Esophagus mucosa (tissue), 1 donor: ENCODE measurements at places on chromosomes 2 and 18.
A peak's percentile ranks its signal among the peaks of the same experiment; 100 is the strongest.

GRCh38 chr18:12373771-12374116, 3.3 kb downstream of the AFG3L2 start:
- ATAC-seq, result no peak

DNA sequence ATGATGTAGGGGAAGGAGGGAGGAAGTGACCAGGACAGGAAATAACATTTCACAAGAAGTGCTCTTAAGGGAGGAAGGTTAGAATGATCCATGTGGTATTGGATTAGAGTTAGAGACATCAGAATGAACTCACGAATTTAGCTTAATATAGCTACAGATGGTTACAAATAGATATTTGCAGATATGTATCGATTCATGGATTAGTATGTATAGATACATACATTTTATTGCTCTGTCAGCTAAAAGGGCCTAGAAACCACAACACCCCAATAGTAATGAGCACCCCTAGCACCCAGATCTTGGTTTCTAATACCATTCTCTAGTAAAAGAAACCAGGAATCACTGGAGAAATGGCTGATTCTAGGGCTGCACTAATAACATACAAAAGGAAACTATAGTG, 59.6 kb upstream of the LTBP1 start:
- no peak for ATAC-seq

- ATAC-seq, result peak; percentile 68
Observed at GRCh38 chr2:10289891-10290290, 12.8 kb upstream of the HPCAL1 start.

- no peak for ATAC-seq
Observed at GRCh38 chr2:138718405-138718804, 61.8 kb downstream of the NXPH2 start.

DNA sequence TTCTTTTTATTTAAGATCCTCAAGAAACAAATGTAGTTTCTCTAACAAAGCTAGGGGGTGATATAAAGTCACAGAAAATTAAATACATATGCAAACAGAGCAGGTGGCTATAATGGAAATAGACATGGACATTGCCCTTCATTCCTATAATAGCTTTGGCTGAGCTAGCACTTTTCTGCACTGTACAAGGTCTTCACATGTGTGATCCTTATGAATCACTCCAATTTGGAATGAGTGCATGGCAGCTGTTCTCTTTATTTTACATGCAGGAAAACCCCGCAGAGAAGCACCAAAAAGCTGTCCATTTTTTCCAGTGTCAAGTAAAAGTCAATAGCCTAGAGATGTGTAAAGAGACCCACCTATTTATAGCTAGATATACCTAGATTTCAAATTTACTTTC, 747.4 kb upstream of the SLC8A1 start:
- ATAC-seq, result no peak

- no peak for ATAC-seq
Observed at GRCh38 chr2:120622886-120623753, 112.5 kb upstream of the GLI2 start.

GRCh38 chr2:40579247-40579646, 127.4 kb upstream of the SLC8A1 start:
- ATAC-seq, result no peak

- ATAC-seq, result no peak
Observed at GRCh38 chr2:215826838-215827441, 186.4 kb downstream of the MREG start.

DNA sequence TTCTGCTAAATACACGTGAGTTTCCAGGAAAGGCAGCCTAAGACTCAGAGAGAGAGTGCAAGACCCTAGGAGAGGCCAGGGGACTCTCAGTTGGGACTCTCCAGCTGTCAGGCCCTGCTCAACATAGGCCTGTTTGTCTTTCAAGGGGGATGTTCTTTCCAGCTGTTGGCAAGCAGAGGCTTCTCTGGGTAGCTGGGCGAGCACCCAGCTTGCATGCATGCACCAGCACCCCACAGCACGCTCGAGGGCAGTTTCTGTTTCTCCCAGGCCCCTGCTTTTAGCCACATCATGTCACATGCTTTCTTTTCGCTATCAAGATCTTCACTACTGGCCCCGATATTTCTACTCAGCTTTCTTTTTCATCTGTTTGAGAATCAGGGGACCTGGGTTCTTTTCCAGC, 479.3 kb upstream of the HS6ST1 start:
- peak; percentile 34 for ATAC-seq

DNA sequence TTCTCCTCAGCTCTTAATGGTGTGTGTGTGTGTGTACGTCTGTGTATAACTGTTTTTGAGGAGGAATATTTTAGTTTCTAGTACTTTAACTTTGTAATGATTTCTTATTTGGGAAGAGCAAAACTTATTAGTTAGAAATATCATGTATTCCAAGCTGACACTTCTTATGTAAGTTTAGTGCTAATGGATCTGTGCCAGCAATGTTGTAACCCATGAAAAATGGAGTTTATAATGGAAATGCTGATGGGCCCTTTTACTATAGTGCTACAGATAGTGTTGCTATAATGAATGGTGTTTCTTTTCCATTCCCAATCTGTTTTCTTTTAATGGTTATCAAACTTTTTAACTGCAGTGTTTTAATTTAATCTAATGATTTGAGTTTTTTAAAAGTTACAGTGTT, 49.8 kb upstream of the OTX1 start:
- ATAC-seq, result no peak

DNA sequence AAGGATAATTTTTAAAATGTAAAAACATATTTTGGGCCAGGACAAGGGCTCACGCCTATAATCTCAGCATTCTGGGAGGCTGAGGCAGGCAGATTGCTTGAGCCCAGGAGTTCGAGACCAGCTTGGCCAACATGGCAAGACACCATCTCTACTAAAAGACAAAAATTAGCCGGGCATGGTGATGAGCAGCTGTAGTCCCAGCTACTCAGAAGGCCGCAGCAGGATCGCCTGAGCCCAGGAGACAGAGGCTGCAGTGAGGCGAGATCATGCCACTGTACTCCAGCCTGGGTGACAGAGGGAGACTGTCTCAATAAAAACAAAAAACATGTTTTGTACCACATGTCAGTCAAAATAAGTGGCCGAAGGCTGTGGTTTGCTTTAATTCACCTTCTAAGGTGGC, 122.5 kb downstream of the HDAC4 start:
- no peak for ATAC-seq

- no peak for ATAC-seq
Observed at GRCh38 chr18:68722821-68723220, 7.9 kb upstream of the TMX3 start.
